Activated naive CD8-positive, alpha-beta T cell treated with anti-CD3 and anti-CD28 coated beads, Interleukin-2, amount 10 ng/mL, durations not matched to agents 7 days and 5 days (primary cell): ENCODE measurements at places on chromosomes 12 and 14. TPM values are rescaled to one million over a fixed set of nuclear protein-coding genes. Genes with fewer than 3 reads are reported as not detected.

CSRNP2 gene
- 24.4 TPM for total RNA-seq

FOXG1 gene
- not detected for total RNA-seq

CMKLR1 gene
- total RNA-seq: 0.82 TPM

APOF gene
- total RNA-seq: not detected

PRPH gene
- total RNA-seq: 0.67 TPM

LMNTD1 gene
- not detected for total RNA-seq

DAO gene
- not detected for total RNA-seq

RARG gene
- total RNA-seq: 40.3 TPM

PDZRN4 gene
- total RNA-seq: not detected

BICDL1 gene
- 100 TPM for total RNA-seq

RIPK3 gene
- total RNA-seq: 43.7 TPM

TCL1B gene
- total RNA-seq: not detected

FOXM1 gene
- total RNA-seq: 86.9 TPM

ZNF891 gene
- total RNA-seq: 3.9 TPM

MANSC4 gene
- not detected for total RNA-seq

AREL1 gene
- total RNA-seq: 47.0 TPM
